Suprapubic skin (tissue), 4 donors: ENCODE measurements at places on chromosomes 2 and 18.

DNA sequence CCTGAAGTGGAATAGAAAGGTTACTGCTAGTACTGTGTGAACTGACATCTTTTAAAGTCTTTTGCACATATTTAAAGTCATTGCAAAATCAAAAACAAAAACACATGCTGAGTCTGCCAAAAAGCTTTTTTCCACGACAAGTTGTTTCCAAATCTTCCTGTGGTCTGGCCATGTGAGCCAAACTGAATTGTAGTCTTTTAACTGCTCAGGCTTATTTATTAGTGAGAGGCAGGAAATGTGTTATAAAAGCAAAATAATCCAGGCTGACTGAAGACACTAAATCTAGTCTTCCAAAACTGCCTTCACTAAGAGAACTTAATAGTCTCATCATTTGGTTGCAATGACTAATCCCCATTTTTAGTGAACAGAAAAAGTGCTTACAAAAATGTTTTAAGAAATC is 2.3 kb downstream of the KRCC1 start:
- no peak for DNase-seq

- DNase-seq: no peak
These were observed 29.8 kb downstream of the RNMT start for GRCh38 chr18:13756261-13756660.

DNA sequence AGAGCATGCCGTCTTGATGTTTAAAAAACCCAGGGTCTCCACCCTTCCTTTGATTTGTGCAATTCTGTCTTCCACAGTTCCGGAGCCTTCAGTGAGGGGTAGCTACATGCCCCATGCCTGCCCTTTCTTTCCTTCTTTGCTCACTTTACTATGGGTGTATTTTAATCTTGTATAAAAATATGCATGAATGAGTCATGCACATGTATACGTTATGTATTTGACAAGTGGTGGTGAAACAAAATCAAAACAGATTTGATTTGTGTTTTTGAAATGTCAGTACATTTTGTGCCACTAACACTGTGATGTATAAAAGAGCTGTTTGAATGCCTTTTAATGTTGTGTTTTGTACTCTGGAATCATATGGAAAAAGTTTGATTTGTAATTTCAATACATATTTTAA is 126.5 kb downstream of the RNF144A start:
- DNase-seq: no peak

GRCh38 chr2:29108225-29108624 is 7.0 kb upstream of the CLIP4 start:
- no peak for DNase-seq

DNA sequence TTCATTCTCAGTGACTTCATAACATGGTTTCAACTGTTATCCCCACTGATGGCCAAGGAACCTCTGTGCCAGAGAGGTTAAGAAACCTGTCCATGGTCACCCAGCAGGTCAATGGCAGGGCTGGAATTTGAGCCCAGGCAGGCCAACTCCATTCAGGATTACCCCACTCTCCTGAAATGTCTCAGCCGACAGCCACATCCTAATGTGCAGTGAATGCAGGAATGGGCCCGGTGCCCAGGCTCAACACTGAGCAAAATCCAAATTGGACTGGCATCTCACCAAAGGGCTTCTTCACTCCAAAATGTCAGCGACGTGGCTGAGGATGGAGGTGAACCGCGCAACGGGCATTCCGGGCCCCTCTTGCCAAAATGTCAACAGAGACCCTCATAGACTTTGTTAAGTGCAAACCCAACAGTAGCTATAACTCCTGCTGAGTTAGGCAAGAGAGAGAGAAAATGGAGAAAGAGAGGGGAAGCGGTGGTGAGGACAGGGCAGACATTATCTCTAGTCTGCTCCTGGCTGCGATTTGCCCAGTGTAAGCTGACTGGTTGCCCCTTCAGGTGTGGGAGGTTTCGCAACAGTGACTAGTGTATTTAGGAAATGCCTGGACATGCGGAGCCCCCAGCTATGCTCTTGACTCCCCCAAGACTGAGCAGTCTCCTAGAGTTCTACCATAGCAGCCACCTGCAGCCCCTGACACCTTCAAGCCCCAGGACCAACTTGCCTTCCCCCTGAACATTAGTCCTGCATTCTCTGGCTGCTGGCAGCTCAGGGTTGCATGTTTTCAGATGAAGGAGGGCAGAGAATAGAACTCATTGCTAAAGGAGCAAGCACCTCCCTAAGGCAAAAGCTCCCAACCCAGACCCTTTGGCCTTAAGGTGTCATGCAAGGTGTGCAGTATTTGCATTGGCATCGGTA is 167.7 kb downstream of the ANAPC1 start:
- DNase-seq: no peak

GRCh38 chr2:197349699-197350098 is 39.1 kb upstream of the ANKRD44 start:
- no peak for DNase-seq

- no peak for DNase-seq
These were observed 22.8 kb upstream of the DNAH6 start for GRCh38 chr2:84493514-84493913.
